Cardiac fibroblast (primary cell): ENCODE measurements at places on chromosomes 12 and 14.
A peak's percentile ranks its signal among the peaks of the same experiment; 100 is the strongest.

DNA sequence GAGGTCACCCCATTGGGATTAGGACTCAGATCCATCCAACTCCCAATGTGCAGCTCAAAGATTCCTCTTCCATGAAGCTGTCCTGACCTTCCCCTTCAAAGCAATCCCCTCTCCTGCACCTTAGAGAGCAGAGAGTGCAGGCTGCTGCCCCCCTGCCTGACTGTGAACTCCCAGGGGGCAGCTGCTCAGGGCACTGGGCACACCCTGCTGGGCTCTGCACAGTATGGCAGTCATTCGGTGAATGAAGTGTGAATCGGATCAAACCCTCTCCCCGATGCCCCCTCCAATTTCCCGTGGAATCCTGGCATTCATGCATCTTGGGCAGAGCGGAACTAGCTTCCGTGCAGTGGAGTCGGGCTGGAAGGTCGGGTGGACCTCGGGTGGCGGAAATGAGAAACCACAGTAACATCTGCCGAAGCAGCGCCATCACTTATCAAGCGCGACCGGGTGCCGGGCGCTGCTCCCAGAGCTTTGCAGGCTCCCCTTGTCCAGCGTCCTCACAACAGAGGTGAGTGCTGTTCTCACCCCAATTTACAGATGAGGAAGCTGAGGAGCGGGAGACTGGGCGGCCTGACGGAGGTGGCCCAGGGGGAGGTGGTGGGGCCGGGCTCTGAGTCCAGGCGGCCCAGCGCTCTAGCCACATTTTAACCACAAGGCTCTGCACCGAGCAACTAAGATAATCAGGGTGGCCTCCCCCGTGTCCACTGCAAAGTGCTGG is 14.7 kb downstream of the GALNT9 start:
- no peak for DNase-seq

GRCh38 chr12:13005649-13006048 is 5.6 kb upstream of the HEBP1 start:
- no peak for DNase-seq

GRCh38 chr14:49485290-49485689 is 100.9 kb downstream of the RPS29 start:
- no peak for DNase-seq

GRCh38 chr14:72617391-72618031 is 276.4 kb downstream of the DPF3 start:
- DNase-seq = peak; percentile 33
